Occipital lobe (tissue), 3 donors: ENCODE measurements at places on chromosomes 1 and 21. TPM values are rescaled to one million over a fixed set of nuclear protein-coding genes. Genes with fewer than 3 reads are reported as not detected.

DNA sequence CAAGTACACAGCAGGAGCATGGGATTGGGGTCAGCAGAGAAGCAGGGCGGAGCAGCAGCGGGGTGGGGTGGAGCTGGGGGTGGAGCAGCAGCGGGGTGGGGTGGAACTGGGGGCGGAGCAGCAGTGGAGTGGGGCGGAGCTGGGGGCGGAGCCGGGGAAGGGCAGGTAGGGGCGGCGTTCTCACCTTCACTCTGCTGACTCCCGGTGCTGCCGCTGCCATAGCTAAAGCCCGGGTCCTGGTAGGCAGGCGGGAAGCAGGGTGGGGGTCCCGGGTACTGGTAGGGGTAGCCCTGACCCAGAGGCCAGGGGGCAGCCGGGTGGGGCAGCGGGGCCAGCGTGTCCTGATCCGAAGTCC is 6.7 kb downstream of the TAS1R3 start:
- DNase-seq, result no peak

DNA sequence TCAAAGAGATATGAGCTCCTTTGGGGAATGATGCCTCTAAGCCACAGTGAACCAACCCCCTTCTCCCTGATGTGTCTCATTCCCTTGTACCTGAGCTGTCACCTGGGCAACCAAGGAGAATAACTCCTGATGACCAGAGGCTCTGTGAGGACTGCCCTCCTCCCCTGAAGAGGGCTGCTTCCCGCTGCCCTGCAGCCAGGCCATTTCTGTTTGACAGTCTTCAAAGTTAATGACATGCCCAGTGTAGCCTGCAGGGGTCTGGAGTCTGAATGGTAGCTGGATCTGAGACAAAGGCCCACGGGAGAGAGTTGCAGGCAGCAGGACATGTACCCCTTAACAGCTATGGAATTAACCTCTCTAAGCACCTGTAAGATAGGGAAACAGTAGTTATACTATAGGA is 3.4 kb upstream of the SLFNL1 start:
- DNase-seq, result no peak

GRCh38 chr21:17611414-17612022 is 1.2 kb downstream of the BTG3 start:
- DNase-seq, result peak; percentile 36

DNA sequence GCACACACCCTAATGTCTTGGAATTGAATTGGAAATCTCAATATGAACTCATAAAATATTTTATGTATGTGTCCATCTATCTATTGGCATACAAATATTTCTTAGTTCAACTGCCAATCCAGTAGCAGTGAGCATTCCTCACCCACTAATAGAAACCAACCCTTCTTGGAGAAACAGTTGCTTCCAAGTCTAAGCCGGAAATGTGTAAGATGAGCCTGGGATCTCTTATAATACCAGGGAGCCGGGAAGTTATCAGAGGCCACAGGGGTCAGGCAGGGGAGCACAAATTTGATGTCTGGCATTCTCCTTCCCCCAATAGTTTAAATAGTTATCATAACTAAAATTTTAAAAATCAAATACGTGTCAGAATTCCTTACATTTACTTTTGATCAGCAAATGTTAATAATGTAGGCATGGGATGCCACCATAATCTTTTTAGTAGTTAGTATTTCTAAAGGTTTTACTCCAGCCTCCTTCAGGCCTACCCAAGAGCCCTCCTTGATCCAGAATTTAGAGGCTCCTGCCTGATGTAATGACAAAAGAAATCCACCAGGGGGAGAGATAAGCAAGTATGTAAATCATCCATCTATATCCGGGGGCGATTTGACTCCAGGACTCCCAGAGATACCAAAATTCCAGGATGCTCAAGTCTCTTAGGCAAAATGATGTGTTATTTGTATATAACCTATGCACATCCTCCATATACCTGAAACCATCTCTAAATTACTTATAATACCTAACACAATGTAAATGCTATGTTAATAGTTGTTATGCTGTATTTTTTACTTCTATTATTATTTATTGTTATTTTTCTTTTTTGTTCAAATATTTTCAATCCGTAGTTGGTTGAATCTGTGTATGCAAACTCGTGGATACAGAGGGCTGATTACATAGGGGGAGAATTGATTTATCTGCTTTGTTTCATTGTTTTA is 218.7 kb upstream of the COA6 start:
- no peak for DNase-seq

GRCh38 chr1:92262516-92262915 is 36.3 kb downstream of the GLMN start:
- no peak for DNase-seq

DNA sequence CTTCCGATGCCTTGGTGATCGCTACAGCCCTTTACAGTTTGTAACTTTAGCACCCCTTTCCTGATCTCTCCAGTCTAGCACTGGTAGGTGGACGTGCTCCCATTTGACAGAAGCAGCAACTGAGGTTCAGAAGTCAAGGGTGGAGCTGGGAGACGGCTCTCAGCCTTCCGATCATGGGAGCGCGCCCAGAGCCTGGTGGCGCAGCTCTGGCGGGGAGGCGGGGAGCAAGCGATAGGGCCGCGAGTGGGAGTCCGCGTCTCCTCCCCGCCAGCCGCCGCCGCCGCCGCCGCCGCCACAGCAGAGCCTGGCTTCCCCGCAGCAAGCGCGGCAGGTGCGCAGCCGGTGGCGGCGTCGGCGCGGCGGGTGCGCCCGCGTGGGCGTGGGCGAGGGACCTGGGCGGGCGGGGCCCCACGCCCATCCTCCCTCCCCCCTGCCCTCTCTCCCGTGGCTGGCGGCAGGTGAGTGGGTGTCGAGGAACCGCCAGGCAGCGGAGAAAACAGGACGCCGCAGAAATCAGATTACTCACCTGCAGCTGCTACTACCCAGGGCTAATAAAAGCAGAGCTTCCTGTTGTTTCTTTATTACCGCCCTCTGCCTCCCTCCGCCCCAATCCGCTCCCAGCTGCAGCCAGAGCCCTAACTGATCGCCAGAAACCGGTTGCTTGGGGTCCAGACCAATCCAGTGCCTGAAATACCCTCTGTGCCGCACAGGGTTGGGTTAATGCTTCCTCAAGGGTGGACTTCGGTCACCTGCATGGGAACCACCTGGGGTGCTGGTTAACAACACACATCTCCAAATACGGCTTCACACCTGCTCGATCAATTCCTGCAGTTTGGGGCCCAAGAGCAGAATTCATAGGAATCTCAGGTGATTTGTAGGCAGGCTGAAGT is 60.2 kb upstream of the ID3 start:
- no peak for DNase-seq

DNA sequence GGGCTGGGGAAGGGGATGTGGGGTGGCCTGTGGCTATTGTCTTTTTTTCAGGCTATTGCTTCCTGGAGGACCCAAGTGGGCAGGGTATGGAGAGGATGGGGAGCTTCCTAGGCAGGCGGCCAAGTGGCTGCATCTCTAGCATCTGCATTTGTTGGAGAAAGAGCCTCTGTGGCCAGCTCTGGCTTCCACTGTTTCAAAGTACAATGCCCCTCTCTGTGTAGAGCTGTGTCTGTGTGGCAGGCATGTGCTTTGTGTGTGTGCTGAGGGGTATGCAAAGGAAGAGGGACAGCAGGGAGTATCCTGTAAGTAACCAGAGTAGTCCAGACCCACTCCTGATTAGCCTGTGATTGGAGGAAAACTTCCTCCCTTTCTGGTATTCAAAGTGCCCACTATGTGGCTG is 40.6 kb downstream of the KCNA2 start:
- peak; percentile 74 for DNase-seq

DNA sequence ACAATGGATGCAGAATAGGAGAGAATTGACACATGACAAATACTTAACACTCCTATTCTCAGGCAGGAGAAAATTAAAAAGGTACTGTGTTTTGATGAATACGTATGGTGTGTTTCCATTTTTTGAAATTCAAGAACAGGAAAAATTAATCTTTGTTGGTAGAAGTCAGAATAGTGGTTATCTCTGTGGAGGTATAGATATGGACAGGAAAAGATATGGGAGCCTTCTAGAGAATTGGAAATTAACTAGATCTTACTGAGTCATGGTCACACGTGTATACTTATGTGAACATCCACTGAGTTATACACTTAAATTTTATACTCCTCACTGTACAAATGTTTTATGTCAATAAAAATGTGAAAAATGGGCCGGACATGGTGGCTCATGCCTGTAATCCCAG is 9.9 kb upstream of the TUT4 start:
- no peak for DNase-seq

DNA sequence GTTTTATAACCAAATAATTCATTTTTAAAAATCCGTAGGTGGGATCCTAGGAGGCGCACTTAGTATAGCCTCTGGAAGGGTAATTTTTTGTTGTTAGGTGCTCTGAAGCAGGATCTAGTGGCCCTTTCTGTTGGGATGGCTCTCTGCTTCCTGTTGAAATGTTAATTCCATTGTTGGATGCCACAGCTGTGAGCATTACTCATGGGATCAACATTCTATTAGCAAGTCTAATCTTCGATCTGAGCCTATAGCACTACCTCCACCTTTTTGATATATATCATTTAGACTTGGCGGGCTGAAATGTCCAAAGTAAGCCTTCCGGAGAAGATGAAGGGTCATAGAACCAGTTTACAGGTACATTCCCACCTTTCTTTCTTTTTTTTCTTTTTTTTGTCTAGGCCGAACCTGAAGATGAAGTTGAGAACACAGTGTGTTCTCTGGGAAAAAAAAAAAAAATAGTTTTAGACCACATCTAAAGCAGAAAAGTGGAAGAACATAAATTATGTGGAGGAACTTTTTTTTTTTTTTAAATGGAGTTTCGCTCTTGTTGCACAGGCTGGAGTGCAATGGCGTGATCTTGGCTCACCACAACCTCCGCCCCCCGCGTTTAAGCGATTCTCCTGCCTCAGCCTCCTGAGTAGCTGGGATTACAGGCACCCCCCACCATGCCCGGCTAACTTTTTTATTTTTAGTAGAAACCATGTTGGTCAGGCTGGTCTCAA is 1.4 kb downstream of the CXADR start:
- DNase-seq, result no peak

DNA sequence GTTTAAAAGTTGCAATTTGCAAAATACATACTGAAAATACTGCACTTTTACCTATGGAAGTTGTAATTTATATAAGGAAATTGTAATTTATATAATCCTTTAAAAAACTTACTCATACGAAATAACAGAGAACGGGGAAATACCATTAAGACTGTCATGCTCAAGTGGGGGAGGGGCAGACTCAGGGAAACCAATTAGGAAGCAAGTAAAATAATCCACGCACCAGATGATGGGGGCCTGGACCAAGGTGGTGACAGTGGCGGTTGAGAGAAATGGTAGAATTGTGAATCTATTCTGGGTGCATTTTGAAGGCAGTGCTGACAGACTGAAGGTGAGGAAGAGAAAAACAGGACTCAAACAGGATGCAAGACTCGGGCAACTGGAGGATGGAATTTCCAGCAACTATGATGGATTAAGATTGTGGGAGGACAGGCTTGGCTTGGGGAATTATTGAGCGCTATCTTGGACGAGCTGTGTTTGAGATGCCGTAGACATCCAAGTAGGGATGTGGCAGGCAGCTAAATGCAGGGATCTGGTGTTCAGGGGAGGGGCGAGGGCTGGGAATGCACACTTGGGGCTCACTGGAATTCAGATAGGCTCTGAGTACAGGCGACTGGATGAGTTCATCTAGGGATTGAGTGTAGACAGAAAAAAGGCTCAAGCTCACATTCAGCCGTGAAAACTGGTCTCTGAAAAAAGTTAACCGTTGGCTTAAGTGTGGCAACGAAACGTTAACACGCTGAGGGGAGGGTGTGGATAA is 977 bp downstream of the LCA5L start:
- DNase-seq, result no peak

GRCh38 chr21:35504277-35504676 is 455.2 kb upstream of the RUNX1 start:
- no peak for DNase-seq

- no peak for DNase-seq
Observed at GRCh38 chr1:119651641-119652040, 3.6 kb upstream of the ZNF697 start.

- DNase-seq, result no peak
Observed at GRCh38 chr1:40187399-40187798, 26.2 kb downstream of the RLF start.

- DNase-seq, result no peak
Observed at GRCh38 chr1:67787746-67788145, 45.5 kb downstream of the GNG12 start.

- peak; percentile 84 for DNase-seq
Observed at GRCh38 chr1:30801771-30802198, 44.2 kb upstream of the LAPTM5 start.

- no peak for DNase-seq
Observed at GRCh38 chr21:38486221-38486620, 12.1 kb downstream of the ERG start.

DNA sequence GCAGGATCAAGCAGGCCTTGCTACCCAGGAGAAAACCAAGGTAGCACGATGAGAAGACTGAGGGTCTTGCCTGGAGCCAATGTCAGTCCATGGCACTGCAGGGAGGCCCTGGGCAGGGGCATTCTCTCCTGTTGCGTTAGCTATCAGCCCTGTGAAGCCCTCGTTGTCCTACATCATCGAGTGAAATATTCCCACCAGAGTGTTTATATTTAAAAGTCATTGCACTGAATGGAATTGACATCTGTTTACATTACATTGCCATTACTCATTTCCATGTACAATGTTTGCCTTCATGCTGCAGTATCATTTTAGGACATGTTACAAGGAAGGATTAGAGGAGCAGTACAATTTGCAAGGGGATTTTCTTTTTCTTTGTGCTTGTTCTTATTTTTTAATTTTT is 243.9 kb downstream of the KAZN start:
- no peak for DNase-seq

DNA sequence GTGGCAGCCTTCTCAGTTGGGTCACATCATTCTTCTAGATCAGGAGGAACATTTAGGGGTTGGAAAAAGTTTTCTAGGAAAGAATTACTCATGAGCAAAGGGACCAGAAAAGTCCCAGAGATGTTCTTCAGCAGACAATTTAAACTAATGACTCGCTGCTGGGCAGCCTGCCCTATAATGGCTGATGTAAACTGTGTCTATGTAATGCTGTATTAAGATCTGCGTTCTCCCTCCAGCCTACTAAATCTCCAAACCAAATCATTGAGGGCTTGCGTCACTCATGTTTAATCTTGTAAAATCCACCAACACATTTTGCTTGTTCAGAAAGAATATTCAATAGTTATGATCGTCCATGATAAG is 92.1 kb downstream of the LRRC8C start:
- no peak for DNase-seq

DNA sequence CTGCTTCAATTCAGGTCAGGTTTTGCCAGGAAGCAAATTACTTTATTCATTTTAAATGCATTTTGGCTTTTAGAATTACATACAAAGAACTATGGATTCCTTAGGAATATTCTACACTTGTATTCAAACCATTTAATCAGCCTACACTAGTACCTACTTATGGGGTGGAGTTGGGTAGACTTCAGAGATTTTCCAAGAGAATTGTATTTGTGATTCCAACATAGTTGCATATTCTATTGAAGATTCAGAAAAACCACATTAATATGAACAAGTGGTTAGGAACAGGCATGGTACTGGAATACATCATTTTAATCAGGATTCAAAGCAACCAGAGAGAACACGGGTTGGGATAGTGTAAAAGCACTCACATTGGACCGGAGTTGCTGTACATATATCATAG is 33.4 kb downstream of the LUZP1 start:
- no peak for DNase-seq

GRCh38 chr1:203082571-203083462 is 3.0 kb downstream of the MYOG start:
- DNase-seq, result no peak

The PTPRC gene
- 4.5 TPM for total RNA-seq

The CTSK gene
- total RNA-seq, result 7.2 TPM

The PDE4B gene
- 77.8 TPM for total RNA-seq

The ANGPTL3 gene
- not detected for total RNA-seq

The GJA4 gene
- 3.4 TPM for total RNA-seq

The GPR153 gene
- total RNA-seq, result 25.3 TPM

The UBL4B gene
- not detected for total RNA-seq

The DPH5 gene
- 41.3 TPM for total RNA-seq

The LRRC39 gene
- 8.0 TPM for total RNA-seq

The SUSD4 gene
- total RNA-seq, result 11.2 TPM
